T-helper 1 cell (primary cell): ENCODE measurements at places on chromosomes 3 and 15.
A peak's percentile ranks its signal among the peaks of the same experiment; 100 is the strongest.

GRCh38 chr15:39239562-39239961 is 341.3 kb upstream of the THBS1 start:
- DNase-seq, result no peak

DNA sequence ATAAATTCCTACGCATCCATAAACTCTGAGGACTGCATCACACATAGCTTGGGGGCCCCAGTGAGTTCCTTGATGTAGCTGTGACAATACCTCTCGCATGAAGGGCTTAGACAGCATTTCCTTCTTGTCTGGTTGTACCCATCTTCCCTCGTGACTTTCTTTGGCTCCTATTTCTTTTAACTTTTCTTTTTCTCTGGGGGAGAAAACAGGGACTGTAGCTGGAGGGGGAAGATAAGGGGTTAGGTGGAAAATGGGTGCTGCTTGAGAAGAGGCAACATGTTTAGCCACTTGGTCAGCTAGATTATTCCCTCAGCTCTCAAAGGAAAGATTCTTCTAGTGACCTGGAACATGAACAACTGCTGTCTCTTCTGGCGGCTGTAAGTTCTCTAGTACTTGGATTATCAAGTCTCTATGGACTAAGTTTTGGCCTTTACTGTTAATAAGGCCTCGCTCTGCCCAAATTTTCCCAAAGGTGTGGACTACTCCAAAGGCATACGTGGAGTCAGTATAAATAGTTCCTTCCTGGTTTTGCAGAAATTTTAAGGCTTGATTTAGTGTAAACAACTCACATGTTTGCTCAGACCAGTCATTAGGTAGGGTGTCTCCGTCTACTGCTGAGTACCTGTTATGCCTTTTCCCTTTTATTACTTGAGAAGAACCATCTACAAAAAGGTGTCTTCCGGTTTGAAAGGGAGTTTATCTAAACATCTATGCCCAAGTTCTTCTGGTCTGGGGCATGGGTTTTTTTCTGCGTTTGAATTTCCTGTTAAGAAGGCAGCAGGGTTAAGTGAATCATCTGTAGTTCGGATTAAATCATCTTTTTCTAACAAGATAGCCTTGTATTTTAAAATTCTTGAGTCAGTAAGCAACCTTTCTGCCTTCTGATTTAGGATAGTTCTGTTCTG is 21.0 kb upstream of the ATG7 start:
- DNase-seq, result peak; percentile 29

DNA sequence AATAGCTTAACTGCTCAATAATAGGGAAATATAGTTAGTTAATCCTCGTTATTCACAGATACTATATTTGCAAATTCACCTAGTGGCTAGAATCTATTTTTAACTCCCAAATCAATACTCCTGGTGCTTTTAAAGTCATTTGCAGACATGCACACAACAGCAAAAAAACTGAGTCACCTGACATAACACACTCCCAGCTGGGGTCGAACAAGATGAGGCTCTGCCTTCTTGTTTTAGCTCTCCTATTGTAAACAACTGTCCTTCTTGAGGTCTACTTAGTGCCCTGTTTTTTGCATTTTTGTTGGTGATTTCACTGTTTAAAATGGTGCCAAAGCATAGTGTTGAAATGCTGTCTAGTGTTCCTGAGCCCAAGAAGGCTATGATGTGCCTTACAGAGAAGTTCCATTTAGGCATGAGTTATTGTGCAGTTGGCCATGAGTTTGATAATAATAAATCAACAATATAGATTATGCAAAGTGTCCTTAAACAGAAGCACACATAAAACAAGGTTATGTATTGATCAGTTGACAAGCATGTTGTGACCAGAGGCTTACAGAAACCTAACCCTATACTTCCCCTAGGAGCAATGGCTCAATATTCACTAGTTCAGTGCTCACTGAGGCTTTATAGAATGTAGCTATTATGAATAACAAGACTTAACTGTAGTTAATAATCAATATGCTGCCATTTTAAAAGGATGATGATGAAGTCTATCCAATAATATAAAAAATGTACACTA is 18.6 kb downstream of the MAP3K13 start:
- no peak for DNase-seq

GRCh38 chr3:69484507-69485393 is 98.9 kb upstream of the FRMD4B start:
- no peak for DNase-seq

DNA sequence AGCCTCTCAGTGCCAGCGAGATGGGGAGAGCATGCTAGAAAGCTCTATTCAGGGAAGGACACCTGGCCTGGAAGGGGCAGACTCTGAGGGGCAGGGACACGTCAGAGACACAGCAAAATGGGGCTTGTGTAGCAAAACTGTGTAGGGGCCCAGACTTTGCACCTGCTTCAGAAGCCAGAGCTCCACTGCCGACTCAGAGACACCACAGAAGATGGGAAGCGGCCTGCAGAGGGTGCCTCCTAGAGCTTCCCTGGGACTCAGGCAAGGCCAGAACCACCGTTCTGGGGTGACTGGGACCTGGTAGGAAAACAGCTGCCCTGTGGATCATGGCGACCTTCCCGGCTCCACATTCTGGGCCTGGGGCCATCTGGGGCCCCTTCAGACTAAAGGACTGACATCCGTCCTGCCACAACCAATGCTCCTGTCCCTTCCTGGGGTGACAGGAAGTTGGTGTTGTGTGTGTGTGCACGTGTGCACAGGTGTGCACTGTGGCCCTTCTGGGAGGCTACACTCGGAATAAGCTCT is 17.4 kb upstream of the TKT start:
- no peak for DNase-seq

DNA sequence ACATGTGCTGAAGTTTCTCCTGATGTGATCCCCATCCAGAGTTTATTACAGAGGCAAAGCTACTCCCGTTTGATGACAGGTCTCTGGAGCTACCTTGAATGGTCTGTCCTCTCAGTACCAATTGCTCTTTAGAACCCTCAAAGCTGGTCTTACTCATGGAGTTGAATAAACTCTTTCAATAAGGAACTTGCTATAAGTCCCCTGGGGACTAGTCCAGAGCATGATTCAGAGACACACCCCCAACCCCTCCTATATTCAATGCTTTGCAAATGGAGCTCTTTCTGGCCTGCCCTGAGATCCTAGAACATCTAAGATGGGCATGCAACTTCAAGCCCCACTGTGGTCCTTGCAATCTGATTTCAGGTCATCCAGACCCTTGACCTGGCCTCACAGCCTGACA is 23.9 kb upstream of the TPM1 start:
- no peak for DNase-seq

DNA sequence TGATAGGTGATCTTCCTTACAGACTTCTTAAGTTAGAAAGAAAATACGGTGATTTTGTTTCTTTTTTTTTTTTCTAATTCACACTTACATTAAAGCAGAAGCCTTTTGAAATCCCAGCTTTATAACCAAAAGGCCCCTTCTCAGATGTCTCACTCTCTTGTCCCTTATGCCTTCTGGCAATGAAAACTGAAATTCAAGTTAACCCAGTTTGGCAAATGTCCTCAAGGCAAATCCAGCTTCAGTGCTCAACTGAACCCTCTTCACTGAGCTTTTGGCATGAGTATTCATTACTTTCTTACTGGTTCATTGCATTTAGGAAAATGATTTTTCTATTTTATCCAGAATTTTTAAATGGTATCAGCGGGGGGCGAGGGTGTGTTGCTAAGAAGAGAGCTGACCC is 17.0 kb downstream of the PLCH1 start:
- no peak for DNase-seq

DNA sequence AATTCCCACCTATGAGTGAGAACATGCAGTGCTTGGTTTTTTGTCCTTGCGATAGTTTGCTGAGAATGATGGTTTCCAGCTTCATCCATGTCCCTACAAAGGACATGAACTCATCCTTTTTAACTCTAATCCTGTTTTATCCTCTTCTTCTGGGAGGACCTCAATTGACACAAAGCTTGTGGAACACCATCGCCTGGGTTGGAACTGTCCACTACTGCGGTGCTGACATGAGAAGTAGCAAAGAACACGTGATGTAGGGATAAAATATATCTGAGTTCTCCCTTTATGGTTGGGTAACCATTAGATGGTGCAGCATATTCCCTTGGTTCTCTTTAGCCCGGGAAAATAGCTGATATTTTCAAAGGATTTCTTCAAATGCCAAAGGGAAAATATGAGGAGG is 105.3 kb upstream of the TOPAZ1 start:
- DNase-seq, result no peak

DNA sequence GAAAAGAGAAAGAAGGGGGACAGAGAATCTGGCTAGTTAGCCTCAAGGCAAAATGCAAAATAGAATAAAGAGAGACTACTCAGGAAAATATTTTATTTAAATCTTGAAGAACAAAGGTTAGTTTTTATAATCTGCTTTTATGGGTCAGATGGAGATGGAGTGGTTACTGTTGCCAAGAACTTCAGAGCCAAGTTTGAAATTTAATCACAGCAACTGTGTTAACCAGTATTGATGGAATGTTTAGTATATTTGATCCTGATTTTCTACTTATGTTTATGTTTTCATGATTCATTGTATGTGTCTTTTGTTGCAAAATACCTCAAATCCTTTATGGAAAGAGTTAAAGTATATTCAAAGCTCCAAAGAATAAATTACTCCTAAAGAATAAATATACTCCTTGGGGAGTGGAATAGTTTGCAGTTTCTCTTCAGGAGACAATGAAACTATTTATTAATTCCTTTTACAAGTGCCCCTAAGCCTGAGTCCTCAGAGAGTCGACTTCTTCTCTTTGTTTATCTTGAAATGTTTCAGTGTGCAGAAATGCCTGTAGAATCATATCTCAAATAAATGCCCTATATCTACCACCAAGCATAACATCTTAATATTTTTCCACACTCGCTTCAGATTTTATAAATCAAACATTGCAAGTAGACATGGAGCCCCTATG is 60.9 kb upstream of the THSD4 start:
- DNase-seq, result no peak

DNA sequence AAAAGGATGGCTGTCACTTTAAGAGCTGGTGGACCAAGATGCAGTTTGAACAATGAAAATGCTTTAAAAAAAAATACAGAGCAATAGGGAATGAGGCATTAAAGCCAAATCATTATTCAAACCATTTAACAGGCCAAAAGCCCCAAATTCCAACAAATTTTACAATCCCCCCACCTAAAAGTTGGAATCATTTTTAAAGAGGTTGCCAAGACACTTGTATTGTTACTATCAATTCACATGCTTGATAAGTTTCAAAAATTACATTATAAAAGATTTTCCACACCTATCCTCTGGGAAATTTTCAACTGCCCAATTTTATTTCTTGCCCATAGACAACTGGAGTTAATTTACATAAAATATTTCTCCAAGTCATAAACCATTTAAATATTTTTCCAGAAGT is 192.3 kb upstream of the ARHGEF26 start:
- no peak for DNase-seq

GRCh38 chr3:152100491-152101132 is 168.1 kb upstream of the MBNL1 start:
- no peak for DNase-seq

DNA sequence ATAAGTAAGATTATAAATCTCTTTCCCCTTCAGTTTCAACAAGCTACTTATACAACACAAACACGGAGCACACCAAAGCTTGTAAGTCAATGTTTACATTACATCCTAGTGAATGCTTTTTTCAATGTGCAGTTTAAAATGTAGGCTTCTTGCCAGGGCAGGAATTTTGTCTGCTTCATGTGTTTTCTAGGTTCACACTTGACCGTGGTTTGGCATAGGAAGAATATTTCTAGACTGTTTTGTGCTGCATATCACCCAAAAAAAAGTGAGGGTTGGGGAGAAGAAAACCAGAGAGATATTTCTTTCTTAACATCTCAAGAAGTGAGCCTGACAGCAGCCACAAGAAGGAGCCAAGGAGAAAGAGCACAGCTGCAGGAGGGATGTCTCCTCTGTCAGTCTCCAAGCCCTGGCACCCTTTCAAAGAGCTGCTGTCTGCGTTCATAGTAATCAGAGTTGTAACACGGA is 255.8 kb downstream of the MEIS2 start:
- no peak for DNase-seq

GRCh38 chr3:60856257-60857046 is 394.8 kb downstream of the FHIT start:
- DNase-seq, result no peak

GRCh38 chr3:24963762-24964625 is 464.1 kb upstream of the RARB start:
- no peak for DNase-seq

DNA sequence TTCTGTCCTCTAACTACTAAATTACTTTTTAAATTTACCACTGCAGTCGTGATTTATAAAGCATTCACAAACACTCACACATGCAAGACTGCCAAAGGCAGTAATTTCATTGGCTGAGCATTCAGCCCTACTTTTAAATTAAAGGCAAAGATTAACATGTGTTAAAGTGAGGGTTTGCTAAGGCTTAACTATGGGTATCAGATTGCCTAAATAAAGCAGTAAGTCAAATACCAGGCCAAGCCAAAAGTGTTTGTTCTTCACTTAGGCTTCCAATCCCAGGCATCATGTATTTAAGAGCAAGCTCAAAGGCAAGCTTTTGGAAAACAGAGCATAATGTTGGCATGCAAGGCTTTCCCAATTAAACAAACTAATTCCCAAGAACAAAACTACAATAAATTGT is 187.3 kb downstream of the SUCNR1 start:
- DNase-seq, result no peak

GRCh38 chr15:36773698-36774097 is 194.3 kb downstream of the CDIN1 start:
- no peak for DNase-seq

GRCh38 chr15:90757461-90757860 is 40.3 kb downstream of the BLM start:
- no peak for DNase-seq

GRCh38 chr15:89631902-89632264 is 23.4 kb downstream of the KIF7 start:
- no peak for DNase-seq

- DNase-seq, result no peak
Measured at GRCh38 chr3:20683910-20684309, 497.9 kb upstream of the SGO1 start.

DNA sequence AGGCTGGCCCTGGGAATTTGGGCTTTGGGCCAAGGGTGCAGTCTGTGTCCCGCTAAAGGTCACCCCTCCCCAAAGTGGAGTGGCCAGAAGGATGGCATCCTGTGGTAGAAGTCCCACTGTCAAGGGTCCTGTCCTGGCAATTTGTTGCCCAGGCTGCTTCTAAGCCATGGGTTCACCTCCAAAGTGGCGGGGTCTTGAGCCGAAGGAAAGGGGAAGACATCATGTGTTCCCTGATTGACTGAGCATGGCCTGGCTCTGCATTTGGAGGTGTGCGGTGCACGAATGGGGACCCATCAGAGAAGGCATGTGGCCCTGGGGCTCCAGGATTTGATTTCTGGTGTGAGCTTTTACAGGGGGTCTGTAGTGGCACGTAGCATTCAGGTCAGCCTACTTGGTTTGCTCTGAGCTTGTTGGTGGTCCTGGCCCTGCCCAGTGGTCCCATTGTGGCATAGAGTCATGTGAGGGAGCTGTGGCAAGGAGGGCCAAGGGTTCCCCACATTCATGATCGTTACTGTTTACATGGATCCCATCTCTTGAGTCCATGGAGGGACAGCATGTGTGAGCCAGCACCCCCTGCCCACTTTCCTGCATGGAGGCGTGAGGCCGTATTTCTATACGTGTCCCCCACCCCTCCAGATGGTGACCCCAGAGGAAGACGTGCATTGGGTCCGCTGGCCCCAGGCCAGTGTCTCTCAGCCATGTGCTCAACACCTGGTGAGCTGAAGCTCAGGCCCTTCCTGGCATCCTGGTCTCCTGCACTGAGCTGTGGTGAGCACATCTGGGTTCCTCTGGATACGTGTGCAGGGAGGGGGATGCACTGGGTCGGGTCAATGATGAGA is 225.1 kb downstream of the SNRPN start:
- no peak for DNase-seq

GRCh38 chr3:39277893-39278615 is 1.8 kb downstream of the CX3CR1 start:
- no peak for DNase-seq
